ENCODE measurements at places on chromosomes 2 and 18.

- no peak for DNase-seq
Measured at GRCh38 chr2:50875561-50875960, 156.4 kb downstream of the NRXN1 start.

- DNase-seq = no peak
Measured at GRCh38 chr2:39623917-39624316, 41.8 kb upstream of the TMEM178A start.

GRCh38 chr18:47999801-48000248 lies 69.4 kb upstream of the SMAD2 start:
- DNase-seq = no peak

- DNase-seq = no peak
Measured at GRCh38 chr2:9738062-9738461, 105.2 kb upstream of the TAF1B start.

DNA sequence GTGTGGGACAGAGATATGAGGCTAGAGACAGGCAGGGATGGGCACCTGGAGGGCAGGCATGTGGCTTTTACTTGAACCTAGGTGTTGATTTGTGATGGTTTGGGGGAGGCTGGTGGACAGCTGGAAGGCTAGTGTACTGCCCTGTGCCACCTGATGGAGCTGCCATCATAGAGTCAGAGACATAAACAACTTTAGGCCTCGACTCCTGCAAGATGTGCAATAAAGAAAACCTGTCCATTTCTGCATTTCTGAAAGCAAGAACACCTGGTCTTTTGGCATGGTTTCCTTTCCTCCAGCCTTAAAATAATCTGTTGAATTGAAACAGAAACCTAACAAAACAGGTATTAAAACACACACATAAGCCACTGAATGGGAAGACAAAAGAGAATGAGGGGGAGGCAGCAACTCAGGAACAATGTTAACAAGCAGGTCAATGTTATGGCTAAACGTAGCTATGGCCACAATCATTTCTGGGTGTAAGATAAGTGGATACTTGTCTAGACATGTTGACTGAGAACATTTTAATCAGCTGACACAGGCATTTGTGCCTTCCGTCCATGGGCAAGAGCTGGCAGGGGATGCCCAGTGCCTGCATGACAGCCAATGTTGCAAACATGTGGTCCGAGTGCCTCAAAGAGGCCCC lies 87.8 kb downstream of the KCTD1 start:
- no peak for DNase-seq

- no peak for DNase-seq
Measured at GRCh38 chr2:145751155-145751554, 1231.2 kb upstream of the ZEB2 start.

DNA sequence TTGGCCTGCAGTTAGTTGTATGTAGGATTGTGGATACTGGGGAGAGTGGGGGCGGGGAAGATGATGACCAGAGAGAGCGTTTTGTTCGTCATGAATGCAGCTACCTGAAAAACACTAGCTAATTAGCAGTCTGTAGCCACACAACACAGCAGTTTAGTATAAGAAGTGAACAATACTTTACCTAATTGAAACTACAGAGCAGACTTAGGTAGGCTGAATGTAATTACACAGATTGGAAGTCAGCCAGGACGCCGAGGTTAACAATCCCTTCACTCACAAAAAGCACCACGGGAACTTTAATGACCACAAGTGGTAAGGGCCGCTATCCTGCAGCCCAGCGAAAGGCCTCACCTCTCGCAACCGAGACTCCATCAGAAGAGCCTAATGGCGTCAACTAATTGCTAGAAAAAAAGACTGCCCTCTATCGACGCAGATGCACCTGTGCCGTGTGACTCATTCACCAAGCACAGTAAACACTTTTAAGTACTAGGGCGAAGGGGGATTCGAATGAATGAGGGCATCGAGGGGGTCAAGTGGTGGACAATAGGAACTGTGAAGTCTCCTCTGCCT lies 591.0 kb downstream of the ARHGAP15 start:
- DNase-seq = no peak

- DNase-seq = no peak
Measured at GRCh38 chr18:48609820-48610815, 71.3 kb downstream of the CTIF start.

DNA sequence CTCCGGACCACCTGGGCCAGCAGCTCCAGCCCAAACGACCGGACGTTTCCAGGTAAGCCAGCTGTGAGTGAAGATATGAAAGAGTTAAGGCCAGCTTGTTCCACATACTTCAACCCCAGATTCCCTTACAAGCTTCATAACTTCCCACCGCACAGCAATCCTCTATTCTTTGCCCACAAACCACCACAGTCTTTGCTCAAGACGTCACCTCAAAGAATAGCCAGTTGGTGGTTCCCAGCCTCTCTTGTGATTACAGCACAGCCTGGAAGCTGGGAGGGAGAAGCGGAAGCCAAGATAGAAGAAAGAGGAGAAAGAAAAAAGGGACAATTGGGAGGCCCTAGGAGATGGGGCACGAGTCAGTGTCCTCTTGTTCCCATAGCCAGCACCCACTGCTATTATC lies 70.6 kb downstream of the NRP2 start:
- DNase-seq = no peak

- DNase-seq = no peak
Measured at GRCh38 chr18:3985020-3985419, 470.1 kb downstream of the DLGAP1 start.

DNA sequence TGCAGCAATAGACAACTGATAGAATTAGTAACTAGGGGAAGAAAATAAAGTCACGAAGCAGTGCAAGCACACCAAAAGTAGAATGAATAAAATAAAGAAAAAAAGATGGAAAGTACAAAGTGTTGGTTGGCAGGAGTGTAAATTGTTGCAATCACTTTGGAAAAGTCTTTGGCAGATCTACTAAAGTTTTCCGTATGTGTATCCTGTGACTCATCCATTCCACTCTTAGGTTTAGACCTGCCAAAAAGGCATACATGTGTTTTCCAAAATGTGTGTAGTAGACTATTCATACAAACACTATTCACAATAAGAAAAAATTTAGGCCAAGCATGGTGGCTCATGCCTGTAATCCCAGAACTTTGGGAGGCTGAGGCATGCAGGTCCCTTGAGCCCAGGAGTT lies 282.1 kb upstream of the FSIP2 start:
- DNase-seq = no peak

- DNase-seq = no peak
Measured at GRCh38 chr2:191539068-191539467, 138.9 kb upstream of the NABP1 start.

DNA sequence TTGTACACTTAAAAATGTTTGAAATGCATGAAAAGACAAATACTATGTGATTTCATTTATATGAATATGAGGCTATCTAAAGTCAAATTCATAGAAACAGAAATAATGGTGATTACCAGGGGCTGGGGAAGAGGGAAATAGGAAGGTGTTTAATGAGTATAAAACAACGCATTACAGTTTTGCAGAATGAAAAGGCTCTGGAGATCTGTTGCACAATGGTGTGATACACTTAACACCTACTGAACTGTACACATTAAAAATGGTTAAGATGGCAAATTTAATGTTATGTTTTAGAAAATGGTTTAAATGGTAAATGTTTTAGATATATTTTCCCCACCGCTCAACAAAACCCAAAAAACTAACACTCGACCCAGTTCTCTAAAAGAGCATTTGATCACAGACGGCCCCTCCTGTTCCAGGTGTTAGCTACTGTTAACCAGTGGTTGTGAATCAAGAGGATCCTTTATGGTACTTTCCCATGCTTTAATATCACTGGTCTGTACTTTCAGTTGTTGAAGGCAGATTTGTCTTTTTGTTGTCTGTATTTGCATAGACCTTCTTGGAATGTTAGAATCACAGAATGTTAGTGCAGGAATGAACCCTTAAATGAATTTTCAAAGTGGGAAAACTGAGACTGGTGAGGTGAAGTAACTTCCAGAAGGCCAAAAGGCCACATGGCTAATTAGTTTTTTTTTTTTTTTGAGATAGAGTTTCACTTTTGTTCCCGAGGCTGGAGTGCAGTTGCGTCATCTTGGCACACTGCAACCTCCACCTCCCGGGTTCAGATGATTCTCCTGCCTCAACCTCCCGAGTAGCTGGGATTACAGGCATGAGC lies 10.2 kb downstream of the RAB10 start:
- no peak for DNase-seq

- no peak for DNase-seq
Measured at GRCh38 chr2:96815326-96816126, 542 bp upstream of the CNNM3 start.

- no peak for DNase-seq
Measured at GRCh38 chr2:237452861-237453260, 34.2 kb upstream of the MLPH start.

DNA sequence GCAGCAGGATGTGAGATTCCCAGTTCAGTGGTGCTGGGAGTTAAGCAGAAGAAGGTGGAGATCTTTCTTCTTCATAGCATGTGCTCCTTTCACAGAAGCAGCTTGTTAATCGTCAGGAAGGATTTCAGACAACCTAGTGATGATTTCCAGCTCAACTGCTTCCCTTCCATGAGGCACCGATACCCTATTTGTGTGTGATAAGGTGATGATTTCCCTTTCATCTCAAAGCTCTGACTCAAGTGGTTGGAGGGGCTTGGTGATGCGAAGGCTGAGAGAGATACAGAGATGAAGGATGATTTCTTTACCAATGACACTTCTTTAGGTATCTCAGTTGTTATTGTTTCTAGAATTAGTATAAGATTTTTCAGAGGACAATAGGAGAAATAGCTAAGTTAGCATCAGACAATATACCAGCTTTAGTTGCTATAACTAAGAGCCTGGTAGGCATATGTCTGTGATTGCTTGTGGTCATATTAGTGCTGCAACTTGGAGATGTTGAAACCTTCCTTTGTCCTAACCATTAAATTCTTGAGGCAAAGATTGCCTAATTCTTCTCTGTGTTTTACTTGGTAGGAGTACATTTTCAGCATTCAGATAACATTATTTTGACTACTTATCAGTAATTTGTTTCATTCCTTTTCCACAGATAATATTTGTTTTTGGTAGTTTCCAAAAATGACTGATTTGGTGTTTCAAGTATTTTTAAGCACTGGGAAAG lies 111.3 kb downstream of the PLCL1 start:
- no peak for DNase-seq

- DNase-seq = no peak
Measured at GRCh38 chr2:33094303-33094702, 147.6 kb downstream of the LTBP1 start.

DNA sequence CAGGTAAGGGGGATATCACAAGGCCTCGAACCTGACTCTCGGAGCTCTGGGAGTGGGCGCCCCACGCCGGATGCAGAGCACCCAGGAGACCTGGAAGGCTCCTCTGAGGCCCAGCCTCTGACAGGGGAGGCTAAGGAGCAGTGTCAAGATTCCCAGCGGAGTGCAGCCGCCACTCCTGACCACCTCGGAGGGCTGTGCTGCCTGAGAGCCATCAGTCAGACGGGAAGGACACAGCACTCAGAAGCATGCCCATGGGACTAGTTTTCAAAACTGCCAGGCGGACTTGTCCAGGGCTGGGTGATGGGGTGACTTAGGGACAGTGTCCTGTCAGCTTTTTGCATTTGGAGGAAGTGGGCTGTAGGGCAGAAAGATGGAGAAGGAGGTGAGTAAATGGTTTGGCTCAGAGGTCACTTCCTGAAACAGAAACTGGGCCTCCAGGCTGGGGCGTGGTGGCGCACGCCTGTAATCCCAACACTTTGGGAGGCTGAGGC lies 34.6 kb upstream of the B3GNT7 start:
- DNase-seq = no peak

- DNase-seq = no peak
Measured at GRCh38 chr2:239239607-239240413, 161.0 kb downstream of the HDAC4 start.

DNA sequence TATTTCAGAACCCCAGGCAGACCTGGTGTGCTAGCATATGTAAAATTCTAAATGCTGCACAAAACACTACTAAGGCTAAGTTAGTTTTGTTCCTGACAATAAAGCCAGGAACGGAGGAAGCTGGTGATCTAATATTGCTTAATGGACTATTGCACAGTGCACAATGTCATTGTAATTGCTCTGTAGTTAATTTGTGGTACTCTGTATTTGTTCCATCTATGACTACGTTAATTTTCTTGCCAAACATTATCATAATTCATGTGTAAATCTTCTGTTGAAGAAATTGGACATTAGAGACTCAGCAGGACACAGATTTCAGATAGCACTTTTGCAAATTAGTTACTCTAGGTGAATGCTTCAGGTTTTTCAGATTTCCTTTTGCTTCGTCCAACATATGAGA lies 232.3 kb downstream of the RIT2 start:
- DNase-seq = no peak

Measured in activated naive CD4-positive, alpha-beta T cell (primary cell).